Glutamatergic neuron (in vitro differentiated cells): ENCODE measurements at places on chromosomes 12 and 14.

DNA sequence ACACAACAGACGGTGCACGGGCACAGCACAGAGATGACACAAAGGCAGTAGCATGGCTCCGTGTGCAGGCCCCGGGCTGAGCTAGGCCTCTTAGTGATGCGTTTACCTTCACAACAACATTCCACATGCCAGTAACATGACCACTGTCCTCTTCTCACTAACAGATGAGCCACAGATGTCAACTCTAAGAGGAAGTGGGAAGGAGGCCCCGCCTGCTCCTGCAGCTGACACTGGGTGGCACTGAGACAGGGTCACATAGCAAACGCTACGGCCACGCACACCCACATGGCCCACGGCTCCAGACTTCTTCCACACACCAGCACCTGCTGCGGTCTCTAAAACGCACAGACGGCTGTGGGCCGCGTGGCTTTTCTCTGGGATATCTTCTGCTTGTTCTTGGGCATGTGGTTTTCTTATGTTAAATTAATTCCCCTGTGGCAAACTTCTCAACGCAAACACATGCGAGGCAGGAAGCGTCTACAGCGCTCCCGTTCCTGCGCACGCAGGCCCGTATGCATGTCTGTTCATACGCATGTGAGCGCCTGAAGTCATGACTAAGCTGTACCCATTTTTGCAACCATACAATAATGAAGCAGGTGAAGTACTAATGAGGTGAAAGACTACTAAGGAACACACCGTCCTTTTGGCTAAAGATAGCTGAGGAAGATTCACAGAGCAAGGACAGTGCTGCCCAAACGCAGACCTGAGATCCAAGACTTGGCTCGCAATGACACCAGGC is 26.8 kb downstream of the AMN start:
- DNase-seq, result no peak

- no peak for DNase-seq
Observed at GRCh38 chr12:20513189-20513588, 144.9 kb downstream of the PDE3A start.

DNA sequence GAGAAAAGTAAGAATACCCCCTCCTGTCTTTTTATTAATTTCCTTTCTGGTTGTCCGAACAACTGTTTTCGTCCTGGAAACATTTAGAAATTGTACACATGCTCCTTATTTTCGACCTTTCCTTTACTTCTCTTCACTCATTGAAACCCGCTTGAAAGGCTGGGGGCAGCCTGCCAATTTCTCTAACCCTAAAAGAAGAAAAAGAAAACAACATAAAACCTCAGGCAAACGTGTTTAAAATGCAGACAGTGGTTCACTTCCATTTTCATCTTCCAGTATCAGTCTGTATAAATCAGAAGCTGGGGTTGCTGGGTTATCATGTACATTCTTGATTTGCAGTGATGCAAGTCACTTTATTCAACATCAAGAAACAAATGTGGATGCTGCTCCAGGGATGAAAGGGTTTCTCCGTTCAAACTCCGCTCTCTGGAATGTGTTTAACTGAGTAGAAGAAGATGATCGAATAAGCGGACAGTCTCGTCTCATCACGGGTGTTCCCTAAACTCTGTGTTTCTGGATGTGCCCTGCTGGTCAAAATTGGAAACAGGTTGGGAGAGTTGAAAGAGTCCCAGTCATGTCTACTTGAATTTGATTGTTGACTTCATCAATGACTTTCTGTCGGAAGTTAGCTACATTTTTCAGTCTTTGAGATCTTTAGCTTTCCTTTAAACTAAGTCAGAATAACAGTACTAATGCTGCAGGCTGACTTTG is 1042.2 kb downstream of the BCL11B start:
- no peak for DNase-seq

- no peak for DNase-seq
Observed at GRCh38 chr12:66929121-66929520, 250.2 kb upstream of the GRIP1 start.

DNA sequence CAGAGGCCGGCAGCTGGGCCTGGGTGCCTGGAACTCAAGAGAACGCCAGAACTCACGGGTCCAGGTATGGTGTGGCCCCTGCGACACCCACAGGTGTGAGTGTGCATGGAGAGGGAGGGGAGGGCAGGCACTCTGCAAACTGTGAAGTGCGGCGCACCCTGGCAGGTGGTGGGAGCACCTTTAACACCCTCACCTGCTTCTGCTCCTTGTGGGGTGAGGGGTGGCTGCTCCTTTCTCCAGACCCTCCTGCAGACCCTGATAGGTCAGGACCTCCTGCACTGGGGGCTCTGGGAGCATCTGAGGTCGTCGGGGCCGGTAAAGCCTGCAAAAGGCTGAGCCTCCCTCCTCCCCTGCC is 324.7 kb upstream of the SFSWAP start:
- DNase-seq, result no peak
